ENCODE measurements at places on chromosomes 12 and 14. TPM values are rescaled to one million over a fixed set of nuclear protein-coding genes. Genes with fewer than 3 reads are reported as not detected.

DNA sequence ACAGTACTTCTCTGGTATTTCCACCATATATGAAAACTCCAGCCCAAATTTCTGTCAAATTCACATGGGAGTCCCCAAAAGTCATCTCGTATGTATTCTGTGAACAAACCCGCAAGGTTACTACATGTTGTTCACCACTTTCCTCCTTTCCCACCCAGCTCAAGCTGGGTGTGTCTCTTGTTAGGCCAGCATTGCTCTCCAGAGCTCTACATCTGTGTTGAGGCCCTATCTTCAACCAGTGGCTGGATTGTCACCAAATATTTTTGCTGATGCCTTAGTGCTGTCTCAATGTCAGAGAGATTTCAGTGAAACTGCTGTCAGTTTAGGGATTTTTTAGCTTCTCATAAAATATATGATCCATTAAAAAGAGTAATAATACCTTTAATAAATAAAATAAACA lies 230.9 kb downstream of the BTG1 start:
- no peak for DNase-seq

ACOT6 gene
- not detected for total RNA-seq

TMEM117 gene
- total RNA-seq = 4.8 TPM

DNA sequence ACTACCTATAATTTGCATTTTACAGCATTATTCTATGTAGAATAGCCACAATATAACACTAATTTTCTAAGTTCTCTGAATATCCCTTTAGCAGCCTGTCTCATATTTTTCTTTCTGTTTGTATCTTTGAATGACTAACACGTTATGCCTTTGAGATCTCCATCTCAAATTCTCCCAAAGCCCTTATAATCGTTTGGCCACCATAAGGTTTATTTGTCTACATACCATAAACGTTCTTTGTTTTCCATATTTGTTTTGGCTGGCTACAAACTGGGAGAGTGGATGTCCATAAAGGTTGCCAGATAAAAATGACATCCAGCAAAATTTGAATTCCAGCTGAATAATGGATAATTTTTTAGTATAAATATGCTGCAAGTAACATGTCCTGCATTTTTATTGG lies 203.7 kb downstream of the STXBP6 start:
- DNase-seq = no peak

DNA sequence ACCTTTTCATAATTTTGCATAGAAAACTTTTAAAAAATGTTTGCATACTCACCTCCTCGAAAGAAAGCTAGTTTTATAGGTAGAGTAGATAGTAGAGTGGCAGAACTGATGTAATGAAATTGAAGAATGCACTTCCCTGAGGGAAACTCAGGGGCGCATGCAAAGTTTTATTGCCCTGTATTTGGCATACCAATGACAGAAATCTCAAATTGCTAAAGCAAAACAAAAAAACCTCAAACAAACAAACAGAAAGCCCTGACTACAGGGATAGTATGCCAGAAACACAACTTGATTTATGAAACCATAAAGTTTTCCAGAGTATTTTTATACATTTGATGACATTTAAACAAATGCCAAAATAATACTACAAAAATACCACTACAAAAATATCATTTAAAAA lies 1.8 kb downstream of the RASSF9 start:
- DNase-seq = no peak

GRCh38 chr14:104136472-104137296 lies 1.7 kb upstream of the KIF26A start:
- no peak for DNase-seq

JAG2 gene
- total RNA-seq = 0.44 TPM

GRCh38 chr12:91985002-91985787 lies 160.5 kb downstream of the BTG1 start:
- no peak for DNase-seq

GRCh38 chr14:103143506-103143905 lies 20.2 kb downstream of the TNFAIP2 start:
- DNase-seq = no peak

RPL10L gene
- not detected for total RNA-seq

INTS13 gene
- 25.0 TPM for total RNA-seq

GRCh38 chr14:91744068-91744480 lies 12.2 kb upstream of the CATSPERB start:
- DNase-seq = no peak

CCDC175 gene
- not detected for total RNA-seq

- no peak for DNase-seq
Observed at GRCh38 chr14:54908190-54908589, 5.6 kb upstream of the GCH1 start.

DNA sequence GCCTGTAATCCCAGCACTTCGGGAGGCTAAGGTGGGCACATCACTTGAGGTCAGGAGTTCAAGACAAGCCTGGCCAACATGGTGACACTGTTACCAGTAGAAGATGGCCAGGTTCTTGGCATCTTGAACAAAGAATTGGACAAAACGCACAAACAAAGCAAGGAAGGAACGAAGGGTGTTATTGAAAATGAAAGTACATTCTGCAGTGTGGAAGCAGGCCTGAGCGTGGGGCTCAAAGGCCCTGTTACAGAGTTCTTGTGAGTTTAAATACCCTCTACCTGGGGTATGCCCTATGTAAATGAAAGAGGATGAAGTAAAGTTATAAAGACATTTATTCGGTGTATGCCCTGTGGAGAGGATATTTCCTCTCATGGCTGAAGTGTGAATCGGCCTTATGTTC lies 20.8 kb upstream of the CDK17 start:
- no peak for DNase-seq

DNA sequence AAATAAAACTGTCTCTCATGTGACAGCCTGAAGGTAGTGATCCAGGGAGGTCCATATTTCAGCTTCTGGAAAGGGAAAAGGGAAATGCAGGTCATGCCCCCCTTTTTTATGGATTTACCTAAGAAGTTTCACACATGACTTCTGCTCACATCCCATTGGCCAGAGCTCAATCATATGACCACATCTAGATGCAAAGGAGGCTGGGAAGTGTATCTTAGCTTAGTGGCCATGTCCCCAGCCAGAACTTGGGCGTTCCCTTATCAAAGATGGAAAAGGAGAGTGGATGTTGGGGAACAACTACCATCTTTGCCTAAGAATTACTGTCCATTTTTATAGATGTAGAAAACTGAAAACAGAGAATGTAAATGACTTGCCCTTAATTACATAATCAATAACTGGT lies 26.5 kb upstream of the CRADD start:
- no peak for DNase-seq

PARP2 gene
- 19.5 TPM for total RNA-seq

PMCH gene
- not detected for total RNA-seq

DNA sequence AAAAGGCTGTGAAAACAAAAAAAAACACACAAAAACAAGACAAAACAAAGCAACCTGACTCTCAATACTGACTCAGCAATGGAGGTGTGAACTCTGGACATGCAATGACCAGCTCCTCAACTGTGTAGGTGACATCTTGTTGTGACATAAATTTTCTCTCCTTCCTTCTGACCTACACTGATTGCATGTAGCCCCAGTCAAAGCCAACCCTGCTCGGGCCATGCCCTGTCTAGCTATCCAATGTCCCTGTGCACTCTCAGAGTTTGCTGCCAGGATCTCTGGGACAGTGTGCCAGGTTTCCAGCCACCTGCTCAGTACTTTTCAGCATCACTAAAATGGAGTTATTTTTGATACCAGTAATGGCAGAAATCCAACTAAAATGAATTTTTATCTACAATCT lies 18.9 kb upstream of the CRACR2A start:
- DNase-seq = no peak

DNA sequence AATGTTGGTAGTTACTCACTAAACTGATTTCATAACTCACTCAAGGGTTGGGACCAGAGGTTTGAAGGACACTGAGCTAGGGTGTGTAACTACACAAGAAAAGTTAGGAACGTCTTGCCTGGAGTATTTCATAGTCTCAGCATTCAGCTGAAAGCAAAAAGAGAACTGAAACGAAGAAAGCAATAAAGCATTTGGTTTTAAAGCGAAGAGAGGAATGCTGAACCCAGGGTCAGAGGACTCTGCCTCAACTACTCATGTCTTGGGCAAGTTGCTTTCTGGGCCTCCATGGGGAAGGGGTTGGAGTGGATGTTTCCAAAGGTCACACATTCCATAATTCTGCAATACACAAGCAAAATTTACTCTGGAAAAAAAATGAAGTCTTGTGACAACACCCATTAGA lies 1.4 kb downstream of the GNS start:
- DNase-seq = no peak

DNA sequence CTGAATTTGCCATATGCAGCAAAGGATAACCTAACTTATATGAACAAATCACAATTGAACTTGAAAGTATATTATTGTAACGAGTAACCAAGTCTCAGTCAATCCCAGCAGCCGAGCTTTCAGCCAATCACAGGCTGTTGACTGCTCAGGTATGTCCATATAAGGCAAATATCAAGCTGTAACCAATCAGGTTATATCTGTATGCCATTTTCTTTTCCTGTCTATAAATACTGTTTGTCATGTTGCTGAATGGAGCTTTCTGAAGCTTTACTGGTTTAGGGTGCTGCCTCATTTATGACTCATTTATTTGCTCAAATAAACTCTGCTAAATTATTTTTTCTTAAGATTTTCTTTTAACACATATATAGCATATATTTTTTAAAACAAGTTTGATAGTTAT lies 1059.5 kb downstream of the GALC start:
- no peak for DNase-seq

DNA sequence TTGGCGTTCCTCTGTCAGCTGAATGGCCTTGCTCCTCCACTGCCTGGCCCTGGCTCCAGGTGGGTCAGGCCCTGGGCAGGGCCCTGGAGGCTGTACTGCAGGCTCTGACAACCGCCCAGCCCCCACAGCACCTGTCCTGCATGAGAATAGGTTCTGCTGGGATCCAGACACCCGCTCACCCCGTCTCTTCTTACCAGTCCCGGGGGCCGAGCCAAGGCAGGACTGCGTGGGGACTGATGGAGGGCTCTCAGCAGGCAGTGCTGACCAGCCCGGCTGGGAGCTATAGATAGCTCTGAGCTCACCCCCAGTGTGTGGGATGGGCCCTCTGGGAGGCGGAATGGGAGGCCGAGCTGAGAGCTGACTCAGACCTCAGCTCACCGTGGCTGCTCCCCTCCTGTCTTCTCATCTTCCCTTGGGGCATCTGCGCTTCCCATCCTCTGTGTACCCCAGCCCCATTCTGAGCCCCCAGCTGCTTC lies 39.6 kb downstream of the TEAD4 start:
- no peak for DNase-seq

DNA sequence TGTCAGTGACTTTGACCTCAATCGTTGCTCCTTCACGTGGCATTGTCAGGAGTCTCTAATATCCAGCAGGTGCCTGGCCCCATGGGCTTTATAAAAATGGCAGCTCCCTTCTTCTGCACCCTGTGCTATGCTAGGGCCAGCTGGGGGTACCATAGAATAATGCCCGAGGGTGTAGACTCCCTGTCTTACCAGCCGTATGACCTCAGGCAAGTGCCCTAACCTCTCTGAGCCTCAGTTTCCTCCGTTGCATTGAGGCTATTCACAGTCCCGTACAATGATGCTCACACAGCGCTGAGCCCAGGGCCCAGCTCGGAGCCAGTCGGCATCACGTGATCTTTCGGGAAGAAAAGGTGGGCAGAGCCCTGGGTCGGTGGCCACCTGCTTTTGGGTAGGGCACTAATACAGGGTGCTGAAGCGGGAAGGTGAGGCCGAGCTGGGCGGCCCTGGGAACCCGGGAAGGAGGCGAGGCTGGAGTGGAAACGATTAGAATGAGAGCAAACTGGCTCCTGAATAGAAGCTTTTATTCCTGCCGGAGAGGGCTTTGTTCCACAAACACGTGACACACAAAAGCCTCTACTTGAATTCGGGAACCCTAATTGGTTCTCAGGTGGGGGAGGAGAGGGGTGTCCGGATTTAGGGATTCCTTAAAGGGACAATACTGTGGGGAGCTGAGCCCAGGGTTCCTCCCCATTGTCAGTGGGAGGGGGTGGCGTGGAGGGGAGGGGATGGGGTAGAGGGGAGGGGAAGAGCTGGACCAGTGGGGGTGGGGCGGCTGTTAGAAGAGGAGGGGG lies 19.9 kb upstream of the MSI1 start:
- DNase-seq = no peak

XRCC3 gene
- total RNA-seq = 26.0 TPM

GRCh38 chr14:102394717-102395375 lies 32.1 kb downstream of the TECPR2 start:
- DNase-seq = no peak

MGP gene
- not detected for total RNA-seq

DNA sequence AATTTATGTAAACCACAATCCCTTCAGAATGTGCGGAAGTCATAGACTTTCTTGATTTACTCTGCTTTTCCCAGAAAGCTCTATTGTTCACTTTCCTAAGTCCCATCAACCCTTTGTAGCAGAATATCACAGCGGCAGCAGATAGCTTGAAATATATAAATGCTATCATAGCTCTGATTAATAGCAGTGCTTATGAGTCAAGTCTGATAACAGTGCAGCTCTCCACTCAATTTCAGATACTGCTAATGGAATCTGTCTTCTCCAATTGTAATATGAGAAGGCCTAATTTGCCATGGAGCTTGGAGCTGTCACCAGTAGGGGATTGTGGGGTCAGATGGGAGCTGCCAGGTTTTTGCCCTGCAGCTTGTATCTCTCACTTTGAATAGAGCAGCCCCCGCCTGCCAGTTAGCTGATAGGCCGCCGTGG lies 10.9 kb downstream of the TMEM260 start:
- DNase-seq = no peak

- no peak for DNase-seq
Observed at GRCh38 chr12:129184127-129184928, 331.1 kb downstream of the GLT1D1 start.

DNA sequence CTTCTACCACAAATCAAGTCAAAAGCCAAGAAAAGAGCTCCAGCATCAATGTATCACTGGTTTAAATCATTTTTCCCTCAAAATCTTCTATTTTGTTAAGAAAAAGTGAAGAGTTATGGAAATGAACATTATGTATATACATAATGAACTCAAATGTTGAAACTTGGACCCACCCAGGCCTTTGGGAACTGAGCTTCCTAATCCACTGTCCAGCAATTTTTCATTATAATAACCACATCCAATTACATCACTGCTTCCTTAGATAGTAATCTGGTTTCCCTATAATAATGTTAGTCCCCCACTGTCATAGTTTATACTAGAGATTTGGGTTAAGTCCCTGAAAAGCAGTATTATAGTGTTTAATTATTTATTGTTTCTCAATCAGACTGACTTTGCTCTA lies 170.9 kb downstream of the PIK3C2G start:
- DNase-seq = no peak
